HS-5 (cell line): ENCODE measurements at places on chromosomes 7 and 10.

DNA sequence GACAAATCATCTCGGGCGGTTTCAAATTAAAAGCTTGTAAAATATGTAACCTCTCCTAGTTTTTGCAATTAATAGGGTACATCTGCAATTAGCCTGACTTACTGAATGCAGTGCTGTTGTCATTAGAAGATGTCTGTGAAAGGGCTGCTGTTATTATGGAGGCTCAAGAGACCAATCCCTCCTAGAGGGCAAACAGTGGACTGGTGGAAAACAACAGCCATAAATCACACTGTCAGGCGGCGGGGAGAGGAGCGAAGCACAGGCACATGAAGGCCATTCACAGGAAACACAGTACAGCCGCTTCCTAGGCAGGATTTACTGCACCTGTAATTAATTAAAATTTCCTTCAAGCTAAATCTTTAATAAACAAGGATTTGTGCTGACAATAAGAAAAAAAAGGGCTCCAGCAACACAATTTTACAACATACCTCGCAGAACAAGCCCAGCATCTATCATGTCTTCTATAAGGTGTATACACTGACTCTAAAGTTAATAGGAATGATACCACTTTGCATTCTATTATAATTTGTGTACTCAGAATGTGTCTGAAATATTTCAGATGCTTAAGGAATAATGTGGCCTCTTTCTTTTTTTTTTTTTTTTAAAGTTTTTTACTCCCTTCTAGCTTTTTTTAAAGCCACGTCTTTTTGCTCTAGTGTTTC is 50.7 kb downstream of the ERCC6 start:
- DNase-seq: no peak

DNA sequence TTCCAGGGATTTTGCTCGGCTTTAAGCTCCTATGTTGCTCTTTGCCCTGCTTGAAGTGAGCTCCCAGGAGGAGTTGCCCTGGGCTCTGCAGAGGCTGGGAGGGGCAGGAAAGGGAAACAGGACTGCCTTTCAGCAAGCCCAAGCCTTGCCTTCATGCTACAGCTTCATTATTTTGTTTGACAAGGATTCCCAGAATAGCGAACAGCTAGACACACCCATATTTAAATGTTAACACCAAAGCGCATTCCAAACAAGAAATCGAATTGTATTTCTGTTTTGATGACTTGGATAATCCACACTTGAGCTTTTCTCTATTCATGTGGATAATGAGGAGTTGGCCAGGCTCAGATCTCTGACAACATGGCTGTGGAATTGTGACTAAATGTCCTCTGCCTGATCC is 6.3 kb downstream of the KIAA1217 start:
- DNase-seq: no peak

DNA sequence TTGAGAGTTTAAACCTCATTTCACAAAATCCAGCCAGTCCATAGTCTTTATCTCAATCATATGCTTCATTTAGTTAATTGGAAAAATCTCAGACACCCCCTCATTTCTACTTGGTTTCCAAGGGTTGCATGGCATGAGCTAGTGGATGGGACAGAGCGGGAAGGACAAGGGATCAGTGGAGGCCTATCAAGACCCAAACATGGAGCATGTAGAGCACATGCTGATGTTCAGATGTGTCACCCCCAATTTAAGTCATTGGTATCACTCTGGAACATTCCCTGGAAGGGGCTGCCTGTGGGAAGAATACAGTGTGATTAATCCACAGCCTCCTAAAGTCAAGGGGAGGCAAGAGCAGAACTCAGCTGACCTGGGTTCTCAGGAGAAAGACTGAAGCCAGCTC is 2.3 kb downstream of the C10orf71 start:
- no peak for DNase-seq

GRCh38 chr10:33178026-33178755 is 156.3 kb downstream of the NRP1 start:
- no peak for DNase-seq

- DNase-seq: no peak
These were observed 74.0 kb downstream of the PAX2 start for GRCh38 chr10:100819424-100819823.

DNA sequence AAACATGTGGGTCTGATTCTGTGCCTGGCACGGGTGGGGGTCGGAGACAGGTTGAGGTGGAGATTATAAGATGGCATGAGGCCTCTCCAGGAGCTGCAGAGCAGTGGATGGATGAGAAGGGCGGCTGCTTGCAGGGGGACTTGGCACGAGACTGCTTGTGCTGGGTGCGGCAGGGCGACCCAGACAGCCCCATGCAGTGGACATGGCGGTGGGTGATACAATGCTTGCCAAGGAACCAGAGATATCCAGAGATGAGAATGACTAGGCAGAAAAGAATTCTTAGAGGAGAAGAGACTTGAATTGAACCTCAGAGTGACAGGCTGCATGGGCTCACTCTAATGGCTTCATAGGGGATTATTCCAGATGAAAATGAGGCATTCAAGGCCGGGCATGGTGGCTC is 145.4 kb downstream of the NEURL1 start:
- no peak for DNase-seq

- DNase-seq: no peak
These were observed 472.0 kb downstream of the RPS24 start for GRCh38 chr10:78505657-78506056.

DNA sequence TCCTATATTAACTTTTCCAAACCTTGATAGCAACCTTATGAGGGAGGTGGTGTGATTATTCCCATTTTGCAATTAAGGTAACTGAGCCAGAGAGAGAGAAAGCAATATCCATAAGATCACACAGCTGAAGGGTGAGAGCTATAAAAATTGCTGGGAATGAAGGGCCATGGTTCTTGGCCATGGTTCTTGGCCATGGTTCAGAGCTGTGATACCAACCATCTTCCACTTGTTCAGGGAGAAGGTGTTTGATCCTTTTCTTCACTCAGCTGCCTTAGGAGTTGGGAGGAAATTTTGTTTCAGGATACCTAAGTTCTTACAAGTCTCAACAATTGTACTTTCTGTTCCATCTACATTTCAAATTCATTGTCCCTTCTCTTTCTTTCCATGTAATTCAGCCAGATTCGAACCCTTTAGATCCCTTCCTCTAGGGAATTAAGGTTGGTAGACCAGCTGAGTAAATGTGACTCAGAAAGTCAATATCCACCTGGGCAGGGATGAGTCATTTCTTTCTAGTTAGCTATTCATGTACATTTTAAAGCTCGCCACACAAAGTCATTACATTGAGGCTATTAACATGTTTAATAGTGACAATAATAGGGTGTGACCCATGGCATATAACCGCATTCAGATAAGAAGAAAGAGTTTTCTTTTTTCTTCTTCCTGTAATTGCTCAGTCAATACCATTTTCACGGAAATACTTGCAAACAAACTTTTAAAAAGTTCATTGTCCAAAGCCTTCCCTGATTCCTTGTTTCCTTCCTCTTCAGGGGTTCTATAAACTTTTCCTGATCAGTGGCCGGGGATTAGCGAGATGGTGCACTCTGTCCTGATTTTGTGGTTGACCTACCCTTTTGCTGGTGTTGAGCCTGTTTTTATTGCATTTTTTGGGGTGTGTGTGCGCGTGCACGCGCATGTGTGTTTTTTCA is 143.4 kb downstream of the TCF7L2 start:
- DNase-seq: no peak

GRCh38 chr7:48742079-48742798 is 182.1 kb upstream of the CDC14C start:
- no peak for DNase-seq

- no peak for DNase-seq
These were observed 497 bp upstream of the RAB11FIP2 start for GRCh38 chr10:118047157-118047719.

DNA sequence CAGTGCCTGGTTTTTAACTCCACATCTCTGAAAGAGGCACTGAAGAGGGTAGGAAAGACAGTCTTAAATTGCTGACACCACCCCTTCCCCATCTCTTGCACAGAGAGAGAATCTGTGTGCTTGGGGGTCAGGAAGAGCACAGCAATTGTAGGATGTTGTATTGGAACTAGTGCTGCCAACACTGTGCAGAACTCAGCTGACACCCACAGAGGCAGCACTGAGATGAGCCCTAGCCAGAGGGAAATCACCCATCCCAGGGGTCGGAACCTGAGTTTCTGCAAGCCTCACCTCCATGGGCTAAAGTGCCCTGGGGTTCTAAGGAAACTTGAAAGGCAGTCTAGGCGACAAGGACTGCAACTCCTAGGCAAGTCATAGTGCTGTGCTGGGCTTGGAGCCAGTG is 11.0 kb upstream of the TNKS2 start:
- no peak for DNase-seq
